Uterus (tissue), 4 donors: ENCODE measurements at places on chromosomes 2 and 18. TPM values are rescaled to one million over a fixed set of nuclear protein-coding genes. Genes with fewer than 3 reads are reported as not detected.

DNA sequence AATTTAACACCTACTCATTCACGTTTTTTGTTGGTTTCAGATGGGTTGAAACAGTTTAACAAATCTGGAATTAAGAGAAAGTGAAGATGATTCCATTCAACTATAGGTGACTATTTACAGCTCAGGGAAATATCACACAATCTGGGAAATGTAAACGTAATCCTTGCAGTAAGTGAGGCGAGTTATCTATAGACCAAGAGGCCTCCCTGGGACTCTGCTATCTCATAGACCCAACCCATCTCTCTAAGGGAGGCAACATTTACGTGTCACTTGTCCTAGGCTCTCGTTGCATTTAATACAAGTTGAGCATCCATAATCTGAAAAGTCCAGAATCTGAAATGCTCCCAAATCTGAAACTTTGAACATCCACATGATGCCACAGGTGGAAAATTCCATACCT, 2.0 kb upstream of the MOB4 start:
- no peak for DNase-seq

DNA sequence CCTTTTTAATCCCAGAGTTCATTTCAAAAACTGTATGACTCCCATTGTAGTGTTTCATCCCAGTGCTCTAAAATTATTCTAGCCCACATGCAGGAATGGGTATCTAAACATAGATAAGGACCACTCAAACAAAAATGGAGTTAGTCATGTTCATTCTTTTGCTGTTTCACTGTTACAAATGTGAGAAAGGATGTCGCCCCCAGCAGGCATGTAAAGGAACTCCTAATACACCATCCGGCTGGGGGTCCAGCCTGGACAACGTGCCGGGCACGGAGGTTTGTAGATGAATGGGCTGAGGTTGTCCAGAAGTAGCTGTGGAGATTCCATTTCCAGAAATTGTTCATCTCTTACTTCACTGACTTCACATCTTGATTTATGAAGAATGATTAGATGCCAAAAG, 101.9 kb upstream of the RAB12 start:
- no peak for DNase-seq

DNA sequence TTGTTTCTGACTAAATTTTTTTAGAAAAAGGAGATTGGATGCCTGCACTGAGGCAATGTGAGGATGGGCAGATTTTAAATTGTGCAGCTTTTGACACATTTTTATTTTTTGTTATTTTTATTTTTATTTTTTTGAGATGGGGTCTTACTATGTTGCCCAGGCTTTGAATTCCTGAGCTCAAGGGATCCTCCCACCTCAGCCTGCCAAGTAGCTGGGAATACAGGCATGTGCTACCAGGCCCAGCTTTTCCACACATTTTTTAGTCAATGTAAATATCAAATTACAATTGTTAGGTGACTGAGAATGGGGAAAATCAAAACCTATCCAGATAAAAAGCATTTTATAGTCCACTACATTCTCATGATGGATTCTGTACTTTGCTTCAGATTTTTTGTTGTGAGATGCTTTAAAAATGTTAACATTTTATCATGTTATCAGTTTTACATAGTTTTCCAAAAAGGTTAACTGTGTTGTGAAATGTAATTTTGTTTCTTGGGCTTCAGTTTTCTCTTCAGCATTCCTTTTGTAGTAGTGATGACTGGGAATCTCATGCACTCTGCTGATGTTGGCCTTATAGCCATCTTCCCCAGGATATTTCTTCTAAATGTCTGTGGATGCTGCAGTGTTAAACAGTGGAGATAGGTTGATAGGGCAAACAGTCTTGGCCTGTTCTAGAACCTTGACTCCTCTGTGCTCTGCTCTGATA, 41.4 kb downstream of the PKP4 start:
- no peak for DNase-seq

DNA sequence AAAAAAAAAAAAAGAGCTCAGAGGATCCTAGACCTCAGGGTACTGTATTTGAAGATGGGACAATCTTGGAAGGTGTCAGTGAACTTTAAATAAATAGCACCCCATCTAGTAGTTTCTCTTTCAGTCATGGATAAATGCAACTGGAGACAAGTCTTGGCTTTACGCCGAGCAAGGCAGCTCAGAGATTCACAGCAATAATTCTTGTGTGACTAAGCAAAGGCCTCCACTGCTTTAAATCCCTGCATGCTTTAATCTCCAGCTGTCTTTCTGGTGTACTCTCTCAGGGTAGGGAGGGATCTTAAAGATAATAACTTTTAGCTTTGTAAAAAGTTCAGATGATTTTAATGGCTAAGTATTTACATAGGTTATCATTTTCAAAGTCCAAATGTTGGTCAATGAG, 36.3 kb downstream of the NRXN1 start:
- DNase-seq, result no peak

- no peak for DNase-seq
These were observed 1132.2 kb downstream of the DPP10 start for GRCh38 chr2:115574667-115575066.

GRCh38 chr2:130370490-130370889, 14.6 kb downstream of the PTPN18 start:
- DNase-seq, result no peak

DNA sequence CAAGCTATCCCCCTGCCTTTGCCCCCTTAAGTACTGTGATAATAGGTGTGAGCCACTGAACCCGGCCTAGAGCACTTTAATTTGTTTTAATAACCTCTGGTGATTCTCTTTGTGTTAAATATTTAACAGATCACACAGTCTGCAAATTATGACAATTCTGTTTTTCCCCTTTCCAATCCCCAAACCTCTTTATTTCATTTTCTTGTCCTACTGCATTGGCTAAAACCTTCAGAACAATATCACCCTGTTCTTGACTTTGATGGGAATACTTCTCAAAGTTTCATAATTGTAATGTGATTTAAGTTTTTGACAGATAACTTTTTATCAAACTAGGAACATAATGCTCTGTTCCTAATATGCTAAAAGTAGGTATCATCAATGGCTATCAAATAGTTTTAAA, 44.5 kb downstream of the USP37 start:
- no peak for DNase-seq

DNA sequence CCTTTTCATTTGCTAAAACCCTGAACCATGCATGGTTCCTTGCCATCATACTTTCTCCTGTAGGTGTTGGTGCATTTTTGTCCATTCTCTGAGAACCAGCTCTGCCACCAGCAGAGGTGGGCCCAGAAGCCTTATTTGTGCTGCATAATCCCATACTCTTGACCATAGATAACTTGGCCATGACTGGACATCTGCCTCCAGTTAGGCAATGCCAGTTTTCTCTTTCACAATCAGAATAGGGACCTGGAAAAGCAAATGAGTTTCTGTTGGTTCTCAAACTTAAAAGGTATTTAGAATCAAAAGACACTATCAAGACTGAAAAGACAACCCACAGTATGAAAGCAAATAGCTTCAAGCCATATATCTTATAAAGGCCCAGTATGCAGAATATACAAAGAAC, 167.3 kb downstream of the MAIP1 start:
- DNase-seq, result no peak

DNA sequence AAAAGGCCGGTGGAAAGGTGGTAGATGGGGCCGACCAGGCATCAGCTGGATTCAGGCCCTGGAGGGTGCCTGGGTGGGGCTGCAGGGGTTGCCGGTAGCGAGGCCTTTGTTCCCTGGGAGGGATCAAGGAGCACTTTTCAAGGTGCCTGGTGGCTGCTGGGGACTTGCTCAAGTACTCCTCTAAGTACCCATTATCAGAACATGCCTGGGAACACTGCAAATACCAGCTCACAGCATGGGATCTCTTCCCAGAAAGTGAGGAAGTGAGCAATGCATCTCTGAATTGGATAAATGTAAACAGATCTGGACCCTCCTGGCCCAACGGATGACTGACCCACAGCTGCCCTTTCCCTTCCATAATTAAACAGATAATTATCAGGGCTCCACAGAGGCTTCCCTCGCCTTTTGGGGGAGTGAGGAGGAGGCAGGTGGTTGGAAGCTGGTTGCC, 210.5 kb downstream of the SH3RF3 start:
- no peak for DNase-seq

DNA sequence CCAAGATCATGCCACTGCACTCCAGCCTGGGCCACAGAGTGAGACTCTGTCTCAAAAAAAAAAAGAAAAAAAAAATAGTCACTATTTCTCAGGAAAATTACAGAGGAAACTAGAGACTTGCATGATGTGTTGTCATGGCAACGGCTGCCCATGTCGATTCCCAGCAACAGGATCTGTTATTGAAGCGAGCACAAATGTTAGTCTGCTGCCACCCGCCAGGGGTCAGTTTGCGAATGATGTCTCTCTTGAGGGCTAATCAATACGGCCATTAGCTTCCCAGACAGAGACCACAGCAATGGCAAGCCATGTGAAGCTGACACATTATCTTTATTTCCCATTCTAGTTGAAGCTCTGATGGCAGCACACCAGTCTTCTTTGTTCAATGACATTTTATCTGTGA, 32.4 kb upstream of the ACYP2 start:
- DNase-seq, result no peak

DNA sequence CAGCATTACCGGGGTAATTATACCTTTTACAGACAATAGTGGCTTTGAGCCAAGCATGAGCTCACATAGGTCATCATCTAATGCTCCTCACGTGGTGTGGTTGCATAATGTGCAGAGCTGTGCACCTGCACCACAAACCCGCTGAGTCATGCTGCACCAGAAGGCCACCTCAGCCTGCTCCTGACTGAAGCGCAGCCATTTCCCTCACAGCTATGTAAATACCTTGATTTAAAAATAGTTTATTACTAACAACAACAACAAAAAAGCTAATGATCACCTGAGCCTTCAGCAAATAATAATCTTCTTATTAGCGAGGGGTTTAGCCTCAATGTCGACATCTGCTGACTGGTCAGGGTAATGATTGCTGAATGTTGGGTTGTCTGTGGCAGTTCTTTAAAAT, 238.8 kb downstream of the MBD5 start:
- DNase-seq, result no peak

DNA sequence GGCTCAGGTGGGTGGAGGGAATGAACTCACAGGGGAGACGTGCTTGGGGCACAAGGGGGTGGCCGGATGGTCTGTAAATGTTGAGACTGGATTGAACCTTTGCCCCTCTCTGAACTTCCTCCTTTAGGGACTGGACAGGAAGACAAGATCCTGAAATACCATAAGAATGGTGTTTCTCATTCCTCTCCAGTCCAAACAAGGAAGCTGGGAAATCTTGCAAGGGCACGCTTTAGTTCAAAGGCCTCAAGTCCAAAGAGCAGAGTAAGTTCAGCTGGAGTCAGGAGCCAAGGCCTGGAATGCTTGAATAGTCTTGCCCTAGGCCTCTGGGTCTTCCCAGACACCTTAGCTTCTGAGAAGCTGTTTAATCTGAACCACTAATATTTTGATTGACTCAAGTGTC, 52.4 kb upstream of the SIX3 start:
- no peak for DNase-seq

DNA sequence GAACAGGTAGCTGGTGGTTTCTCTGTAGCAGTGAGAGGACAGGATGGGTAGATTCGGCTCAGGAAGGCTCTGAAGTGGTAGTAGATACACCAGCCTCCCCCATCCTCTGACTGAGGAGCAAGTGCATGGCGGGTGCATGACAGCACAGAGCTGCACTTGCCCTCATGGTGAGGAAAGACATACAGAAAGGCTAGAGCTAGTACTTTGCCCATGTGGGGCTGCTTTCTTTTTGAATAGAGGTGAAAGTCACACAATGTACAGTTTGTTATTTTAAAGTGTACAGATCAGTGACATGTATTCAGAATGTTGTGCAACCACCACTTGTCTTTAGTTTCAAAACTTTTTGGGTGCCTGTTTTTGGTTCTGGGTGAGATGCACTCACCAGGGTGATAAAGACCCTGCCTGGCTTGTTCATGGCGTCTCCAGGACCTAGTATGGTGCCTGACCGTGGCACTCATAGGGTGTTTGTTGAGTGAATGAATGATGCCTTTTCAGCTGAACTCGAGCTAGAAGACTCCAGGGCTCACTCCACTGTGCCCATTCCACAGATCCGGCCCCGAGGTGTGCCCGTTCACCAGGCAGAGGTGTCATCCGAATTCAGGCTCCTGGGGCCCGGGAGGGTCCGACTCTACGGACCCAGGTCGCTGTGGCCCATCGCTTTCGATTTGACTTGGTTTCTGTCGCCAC, 421 bp upstream of the VAMP5 start:
- no peak for DNase-seq

- no peak for DNase-seq
These were observed 3.5 kb upstream of the ADNP2 start for GRCh38 chr18:80105369-80106167.

Gene BIN1
- 71.8 TPM for total RNA-seq

Gene LBH
- 35.6 TPM for total RNA-seq

Gene ACMSD
- not detected for total RNA-seq

Gene ABHD3
- total RNA-seq, result 17.2 TPM

Gene LBX2
- not detected for total RNA-seq

Gene NYAP2
- not detected for total RNA-seq

Gene IL1R2
- total RNA-seq, result 5.4 TPM
